ENCODE measurements at places on chromosomes 12 and 14.

DNA sequence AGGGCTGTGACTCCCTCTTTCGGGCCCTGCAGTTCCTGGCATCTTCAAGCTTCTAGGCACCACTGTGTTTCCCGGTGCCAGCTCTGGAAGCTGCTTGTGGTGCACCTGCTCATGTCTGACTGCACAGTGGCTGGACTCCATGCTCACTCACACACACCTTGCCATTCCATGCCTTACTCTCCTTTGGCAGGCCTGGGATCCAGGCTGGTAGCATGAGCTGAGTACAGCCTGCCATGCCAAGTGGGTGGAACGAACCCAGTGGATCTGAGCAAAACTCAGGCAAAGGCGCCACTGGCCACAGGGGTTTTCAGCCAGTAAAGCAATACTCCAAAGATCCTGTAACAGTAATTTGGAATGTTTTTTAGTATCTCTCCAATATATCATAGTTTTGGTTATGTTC lies 902.7 kb upstream of the USP15 start:
- DNase-seq: no peak

DNA sequence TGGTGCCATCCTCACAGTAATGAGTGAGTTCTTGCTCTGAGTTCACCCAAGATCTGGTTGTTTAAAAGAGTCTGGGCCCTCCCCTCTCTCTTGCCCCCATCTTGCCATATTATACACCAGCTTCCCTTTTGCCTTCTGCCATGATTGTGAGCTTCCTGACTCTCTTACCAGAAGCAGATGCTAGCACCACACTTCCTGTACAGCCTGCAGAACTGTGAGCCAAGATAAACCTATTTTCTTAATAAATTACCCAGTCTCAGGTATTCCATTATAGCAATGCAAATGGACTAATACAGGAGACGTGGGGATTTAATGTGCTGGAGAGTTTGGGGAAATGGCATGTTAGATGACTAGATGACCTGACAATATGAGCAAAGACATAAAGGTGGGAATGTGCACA lies 12.8 kb downstream of the SLC4A8 start:
- no peak for DNase-seq

DNA sequence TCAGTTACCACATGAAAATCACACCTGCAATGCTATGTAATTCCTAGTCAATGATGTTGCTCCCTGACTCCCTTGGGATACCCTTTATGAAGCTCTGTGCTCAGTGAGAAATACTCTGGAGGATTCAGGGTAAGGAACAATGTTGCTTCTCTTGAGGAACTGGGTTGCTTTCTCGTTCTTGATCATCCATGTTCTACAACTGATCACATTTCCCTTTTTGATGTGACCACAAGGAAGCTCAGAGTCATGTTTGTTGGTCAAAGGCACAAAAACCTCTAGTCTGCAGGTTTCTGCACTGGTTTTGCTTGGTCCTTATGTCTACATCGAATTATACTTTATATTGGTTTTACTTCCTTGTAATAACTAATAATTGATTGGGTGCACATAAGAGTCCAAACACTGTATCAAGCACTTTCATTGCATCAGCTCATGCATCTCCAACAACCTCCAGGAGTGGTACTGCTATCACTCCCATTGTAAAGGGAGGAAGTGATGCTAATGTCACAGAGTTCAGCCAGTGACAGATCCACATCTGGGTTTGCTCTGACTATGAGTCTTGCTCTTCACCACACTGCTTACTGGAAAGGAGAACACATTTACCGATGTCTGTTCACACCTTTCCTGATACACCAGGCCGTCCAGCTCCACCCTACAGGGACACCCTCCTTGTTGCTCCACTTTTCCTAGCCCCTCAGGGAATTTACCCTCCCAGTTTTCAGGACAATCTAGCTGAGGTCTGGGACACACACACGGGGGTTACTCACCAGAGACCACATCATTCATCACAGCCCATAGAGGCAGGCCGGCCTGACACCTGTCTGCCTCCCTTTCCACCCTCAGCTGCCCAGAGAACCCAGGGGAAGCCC lies 41.0 kb downstream of the CMKLR1 start:
- DNase-seq: no peak

DNA sequence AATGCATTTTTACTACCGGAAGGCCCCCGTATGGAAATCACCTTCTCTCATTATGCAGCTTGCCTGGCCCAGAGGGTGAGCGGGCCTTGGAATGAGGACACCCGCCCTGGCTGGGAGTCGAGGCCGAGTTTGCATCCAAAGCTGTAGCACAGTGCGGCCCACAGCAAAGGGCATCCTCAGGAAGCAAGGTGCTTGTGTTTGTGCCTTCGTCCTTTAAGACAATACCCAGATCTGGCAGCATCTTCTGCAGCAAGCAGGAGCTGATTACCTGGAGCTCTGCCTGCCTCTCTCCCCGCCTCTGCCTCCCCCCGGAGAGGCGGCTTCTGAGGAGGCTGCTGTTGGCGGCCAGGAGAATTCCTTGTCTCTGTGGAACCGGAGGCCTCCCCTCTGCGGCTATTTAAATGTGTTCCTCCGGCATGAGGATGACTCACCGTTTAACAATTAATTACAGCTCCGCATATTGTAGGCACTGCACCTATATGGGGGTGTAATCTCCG lies 145.3 kb downstream of the CACNA1C start:
- DNase-seq: peak; percentile 59

GRCh38 chr14:45089813-45090212 lies 5.9 kb downstream of the PRPF39 start:
- peak; percentile 26 for DNase-seq

DNA sequence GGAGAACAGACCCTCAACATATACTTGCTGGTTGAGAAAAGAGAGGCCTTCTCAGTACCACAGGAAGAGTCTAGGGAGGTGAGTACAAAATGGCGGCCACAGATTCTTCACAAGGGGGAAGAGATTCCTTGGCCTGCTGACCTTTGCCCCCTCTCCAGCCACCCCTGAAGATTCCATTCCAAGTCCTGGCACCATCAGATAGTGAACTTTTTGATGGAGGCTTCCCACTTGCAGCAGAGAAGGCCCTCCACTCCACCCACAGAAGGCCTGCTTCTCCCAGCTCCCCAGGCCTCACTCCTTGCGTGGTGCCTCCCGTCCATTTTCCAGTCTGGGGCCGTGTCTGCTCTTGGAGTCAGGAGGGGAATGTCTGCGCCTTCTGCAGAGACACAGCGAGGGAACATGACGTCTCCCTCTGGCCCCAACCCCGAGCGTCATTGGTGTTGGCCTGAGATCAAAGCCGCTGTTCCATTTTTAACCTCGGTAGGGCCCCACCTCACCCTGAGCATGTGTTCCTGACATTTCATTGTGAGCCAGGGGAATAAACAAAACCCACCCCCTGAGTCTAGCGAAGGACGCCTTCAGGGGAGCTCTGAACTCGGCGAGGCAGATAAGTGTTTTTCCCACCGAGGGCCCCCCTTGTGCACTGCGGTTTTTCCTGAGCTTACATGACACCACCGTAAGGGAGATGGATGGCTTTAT lies 268.7 kb upstream of the TBX3 start:
- no peak for DNase-seq

- peak; percentile 62 for DNase-seq
Measured at GRCh38 chr12:65741656-65742017, 82.6 kb upstream of the HMGA2 start.

DNA sequence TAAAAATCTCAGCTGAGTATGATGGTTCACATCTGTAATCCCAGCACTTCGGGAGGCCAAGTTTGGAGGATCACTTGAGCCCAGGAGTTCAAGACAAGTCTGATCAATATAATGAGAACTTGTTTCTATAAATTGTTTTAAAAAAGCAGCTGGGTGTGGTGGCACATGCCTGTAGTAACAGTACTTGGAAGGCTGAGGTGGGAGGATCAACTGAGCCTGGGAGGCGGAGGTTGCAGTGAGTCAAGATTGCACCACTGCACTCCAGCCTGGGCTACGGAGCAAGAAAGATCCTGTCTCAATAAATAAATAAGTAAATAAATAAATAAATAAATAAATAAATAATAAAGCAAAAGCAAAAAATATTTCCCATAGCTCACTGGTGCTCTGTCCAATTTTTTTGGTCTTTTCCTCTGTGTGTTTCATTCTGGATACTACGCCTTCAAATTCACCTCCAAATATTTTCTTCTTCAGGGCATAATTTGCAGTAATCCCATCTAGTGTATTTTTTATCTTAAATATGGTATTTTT lies 32.7 kb upstream of the SNX6 start:
- no peak for DNase-seq

DNA sequence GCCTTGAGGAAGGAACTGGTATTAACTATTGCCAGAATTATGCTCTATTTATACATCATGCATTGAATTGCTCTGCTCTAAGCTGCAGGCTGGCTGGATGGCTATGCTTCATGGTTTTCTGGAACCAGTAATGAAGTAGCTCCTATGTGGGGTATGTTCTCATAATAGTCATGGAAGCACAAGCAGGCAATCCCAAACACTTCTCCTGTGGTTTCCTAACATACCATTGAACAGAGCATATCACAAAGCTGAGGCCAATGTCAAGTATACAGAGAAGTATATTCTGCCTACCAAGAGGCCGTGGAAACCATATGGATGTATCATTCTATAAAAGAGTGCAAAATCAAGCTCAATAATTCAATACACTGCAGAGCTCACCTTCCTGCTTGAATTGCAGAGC lies 1752.4 kb upstream of the FLRT2 start:
- no peak for DNase-seq

DNA sequence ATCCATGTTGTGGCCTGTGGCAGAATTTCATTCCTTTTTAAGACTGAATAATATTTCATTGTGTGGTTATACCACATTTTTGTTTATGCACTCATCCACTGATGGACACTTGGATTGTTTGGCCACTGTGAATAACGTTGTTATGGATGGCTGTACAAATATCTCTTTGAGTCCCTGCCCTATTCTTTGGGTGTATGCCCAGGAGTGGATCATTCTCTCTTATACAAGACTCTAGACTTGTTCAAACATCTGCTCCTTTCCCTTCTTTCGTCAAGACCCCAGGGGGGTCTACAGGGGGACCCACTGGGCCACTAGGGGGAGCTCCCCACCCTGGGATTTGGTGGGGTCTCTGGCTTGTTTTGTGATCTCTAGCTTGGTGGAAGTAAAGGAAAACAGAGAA lies 77.4 kb downstream of the FBXL14 start:
- DNase-seq: peak; percentile 61

DNA sequence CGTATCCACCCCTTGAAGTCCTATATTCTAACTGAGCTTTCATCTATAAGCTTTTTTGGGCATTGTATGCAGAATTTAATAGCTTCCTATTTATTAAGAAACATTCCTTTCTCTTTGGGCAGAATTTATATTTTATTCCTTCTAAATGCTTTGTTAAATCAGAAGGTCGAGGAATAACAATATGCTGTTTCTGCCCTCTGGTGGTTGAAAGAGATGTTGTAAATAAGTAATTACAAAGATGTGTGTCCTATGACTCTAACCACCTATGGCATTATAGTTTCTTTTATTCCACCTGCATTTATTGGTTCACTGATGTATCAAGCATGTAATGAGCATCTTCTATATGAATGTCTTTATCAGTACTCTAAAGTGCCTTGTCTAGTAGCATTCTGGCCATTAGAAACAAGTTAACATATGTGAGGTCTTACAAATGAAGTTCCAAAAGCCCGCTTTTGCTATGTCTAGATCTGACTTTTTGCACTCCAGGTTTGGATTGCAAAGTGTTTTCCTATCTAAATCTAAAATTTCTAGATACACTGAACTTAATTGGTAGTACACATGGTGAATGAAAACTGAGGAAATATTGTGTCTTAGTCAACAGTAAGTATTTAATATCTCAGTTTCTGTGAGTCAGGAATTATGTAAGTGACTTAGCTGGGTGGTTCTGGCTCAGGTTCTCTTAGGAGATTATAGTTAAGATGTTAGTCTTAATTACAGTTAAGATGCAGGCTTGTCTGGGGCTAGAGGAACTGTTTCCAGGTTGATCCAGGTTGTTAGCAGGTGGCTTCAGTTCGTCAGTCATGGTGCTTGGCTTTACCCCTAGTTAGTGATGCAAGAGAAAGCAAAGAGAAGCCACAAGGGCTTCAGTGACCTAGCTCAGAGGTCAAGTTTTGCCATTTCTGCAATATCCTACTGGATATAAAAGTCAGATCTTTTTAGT lies 57.5 kb downstream of the PLEKHA5 start:
- DNase-seq: peak; percentile 36

GRCh38 chr14:59189091-59189785 lies 771 bp downstream of the DAAM1 start:
- peak; percentile 58 for DNase-seq

- no peak for DNase-seq
Measured at GRCh38 chr14:89755816-89756215, 198.7 kb downstream of the EFCAB11 start.

- DNase-seq: no peak
Measured at GRCh38 chr12:14135996-14136395, 154.6 kb upstream of the GRIN2B start.

DNA sequence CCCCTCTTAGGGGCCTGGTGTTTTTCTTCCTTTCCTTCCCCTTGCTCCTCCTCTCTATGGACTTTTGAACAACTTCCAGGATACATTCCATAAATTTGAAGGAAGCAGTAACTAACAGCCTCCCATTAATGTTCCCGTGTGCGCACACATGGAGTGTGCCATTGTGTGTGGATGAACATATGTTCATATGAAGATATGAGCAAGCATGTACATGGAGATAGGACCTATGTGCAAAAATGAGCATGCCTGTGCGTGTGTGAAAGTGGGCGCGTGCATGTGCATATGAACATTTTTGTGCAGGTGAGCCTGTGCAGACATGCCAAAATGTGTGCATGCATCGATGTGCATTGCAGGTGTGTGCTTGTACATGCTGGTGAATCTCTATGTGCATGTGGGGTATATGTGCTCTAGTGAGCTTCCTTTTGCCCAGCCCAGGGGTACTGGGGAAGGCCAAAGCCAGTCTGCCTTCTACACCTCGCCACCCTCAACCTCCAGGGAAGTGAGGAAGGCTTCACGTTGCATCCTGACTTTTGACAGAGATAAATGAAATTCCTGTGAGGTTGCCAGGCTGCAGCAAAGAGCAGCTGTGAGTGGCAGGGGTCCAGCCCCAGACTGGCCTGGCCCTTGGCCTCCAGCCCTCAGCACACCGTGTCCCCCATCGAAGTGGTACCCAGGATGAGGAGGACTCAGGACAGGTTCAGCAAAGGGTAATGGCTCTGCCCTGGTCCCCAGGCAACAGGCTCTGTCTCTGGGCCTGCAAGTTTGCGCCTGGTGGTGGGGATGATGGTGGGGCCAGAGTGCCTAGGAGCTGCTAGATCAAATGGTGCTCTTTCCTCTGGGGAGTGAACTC lies 21.1 kb upstream of the PGF start:
- peak; percentile 1 for DNase-seq

DNA sequence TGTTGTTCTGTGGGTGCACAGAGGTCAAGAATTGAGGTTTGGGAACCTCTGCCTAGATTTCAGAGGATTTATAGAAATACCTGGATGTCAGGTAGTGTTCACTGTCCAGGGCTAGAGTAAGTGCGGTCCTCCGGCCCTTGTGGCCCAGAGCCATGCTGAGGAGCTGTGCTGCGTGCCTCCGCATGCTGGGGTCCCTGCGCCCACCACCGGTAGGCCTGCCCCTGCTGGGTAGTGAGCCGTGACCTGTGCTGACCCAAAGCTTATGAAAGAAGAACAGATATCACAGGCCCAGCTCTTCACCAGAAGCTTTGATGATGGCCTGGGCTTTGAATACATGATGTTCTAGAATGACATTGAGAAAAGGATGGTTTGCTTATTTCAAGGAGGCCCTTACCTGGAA lies 37.8 kb upstream of the CMAS start:
- DNase-seq: no peak

- DNase-seq: no peak
Measured at GRCh38 chr14:105944632-105945610, 418.5 kb downstream of the TMEM121 start.
